ENCODE measurements at places on chromosomes 16 and 17.
A peak's percentile ranks its signal among the peaks of the same experiment; 100 is the strongest.

GRCh38 chr16:75578212-75578611, 12.0 kb downstream of the GABARAPL2 start:
- no peak for DNase-seq

- DNase-seq: no peak
Observed at GRCh38 chr17:17151055-17151454, 55.1 kb downstream of the PLD6 start.

DNA sequence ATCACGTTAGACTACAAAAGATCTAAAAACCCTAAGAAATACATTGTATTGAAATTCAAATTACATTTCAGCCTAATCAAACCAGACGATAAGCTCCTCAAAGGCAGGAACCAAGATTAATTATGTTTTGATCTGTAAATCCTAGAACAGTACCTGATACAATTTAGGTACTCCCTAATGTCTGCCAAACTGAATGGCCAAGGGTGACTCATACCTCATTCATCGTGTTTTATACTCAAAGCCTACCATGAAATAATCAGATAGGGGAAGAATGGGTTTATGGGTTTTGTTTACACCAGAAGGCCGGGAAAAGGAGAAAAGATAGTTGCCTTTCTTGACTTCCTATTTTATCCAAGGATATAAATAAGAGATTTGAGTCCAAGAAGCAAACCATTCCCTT, 19.3 kb downstream of the MMD start:
- no peak for DNase-seq

DNA sequence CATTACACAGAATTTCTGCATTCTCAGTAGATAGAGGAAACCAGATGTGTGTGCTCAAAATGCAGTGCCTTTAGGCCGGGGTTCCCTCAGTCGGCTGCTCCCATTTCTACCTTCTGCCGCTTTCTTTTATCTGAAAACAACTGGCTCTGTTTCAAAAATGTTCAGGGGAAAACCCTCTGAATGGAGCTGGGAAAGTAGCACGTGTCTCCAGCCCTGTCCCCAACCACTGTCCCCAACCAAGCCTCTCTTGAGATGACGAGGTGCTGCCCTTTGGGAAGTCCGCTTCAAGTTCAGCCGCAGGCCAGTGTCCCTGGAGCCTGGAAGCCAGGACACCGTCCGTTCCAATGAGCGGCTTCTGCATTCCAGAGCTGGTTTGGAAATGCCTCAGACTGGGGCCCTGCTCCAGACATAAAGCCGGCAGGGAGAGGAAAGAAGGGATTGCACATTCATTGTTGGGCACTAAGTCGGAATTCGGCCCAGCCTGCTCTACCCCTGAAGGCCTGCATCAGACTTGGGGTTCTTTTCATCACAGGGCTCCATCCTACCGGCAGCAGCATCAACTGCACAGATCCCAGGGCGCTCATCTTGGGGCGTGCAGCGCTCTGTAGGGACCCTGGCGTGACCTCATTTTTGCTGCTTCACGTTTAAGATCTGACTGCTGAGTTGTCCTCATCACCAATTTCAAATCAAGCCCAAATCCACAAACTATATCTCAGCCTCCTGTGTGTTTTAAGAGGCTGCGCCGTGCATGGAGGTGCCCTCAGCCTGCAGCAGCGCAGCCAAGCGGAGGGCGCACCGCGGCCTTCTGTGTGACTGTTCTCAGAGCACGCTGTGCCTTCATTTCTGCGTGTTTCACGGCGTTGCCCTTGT, 111.3 kb downstream of the BANP start:
- DNase-seq: no peak

GRCh38 chr16:49094471-49094870, 187.2 kb downstream of the CBLN1 start:
- no peak for DNase-seq

DNA sequence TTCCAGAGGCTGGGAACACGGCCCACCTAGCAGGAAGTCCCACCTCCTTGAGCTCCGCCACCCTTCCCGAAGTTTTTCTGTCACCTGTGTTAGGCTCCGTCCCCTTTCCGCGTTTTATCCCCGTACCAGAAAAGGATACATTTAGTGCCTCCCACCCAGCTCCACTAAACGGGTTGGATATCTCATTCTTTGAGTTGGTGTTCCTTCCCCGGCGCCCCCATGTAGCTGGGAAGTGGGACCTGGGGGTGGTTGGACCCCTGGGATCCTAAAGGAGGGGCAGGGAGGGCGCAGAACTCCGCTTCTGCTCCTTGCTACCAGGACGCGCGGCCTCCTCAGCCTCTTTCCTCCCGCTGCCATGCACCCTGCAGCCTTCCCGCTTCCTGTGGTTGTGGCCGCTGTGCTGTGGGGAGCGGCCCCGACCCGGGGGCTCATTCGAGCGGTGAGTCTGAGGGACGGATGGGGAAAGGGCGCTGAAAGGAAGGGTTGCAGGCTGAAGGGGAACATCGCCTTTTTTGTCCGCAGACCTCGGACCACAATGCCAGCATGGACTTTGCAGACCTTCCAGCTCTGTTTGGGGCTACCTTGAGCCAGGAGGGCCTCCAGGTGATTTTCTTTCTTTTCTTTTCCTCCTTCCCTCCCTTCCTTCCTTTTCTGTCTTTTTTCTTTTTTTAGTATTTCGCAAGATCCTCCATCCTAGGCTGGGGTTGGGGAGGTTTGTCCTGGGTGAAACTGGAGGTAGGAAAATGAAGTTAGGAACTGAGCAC, 669 bp downstream of the RNF167 start:
- DNase-seq: peak; percentile 81

GRCh38 chr17:53891726-53892125, 69.0 kb downstream of the KIF2B start:
- no peak for DNase-seq

GRCh38 chr16:68749432-68749831, 12.3 kb downstream of the CDH1 start:
- no peak for DNase-seq

- DNase-seq: no peak
Observed at GRCh38 chr16:17313085-17313611, 157.6 kb downstream of the XYLT1 start.

DNA sequence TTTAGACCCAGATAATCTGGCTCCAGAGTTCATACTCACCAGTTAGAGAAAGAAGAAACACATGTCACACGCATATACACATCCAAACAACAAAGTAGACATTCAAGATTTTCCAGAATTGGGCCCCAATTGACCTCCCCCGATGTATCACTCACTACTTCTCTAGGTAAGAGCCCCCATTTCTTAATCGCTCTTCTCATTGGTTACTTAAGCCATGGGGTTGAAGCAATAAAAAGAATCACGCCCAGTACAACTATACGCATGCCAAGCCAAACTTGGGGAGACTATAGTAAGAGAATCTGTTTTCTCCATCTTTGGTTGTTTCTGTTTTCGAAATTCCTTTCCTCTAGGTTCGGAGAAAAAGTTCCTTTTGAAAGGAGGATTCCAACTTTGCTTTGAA, 565 bp downstream of the DDX52 start:
- no peak for DNase-seq

- no peak for DNase-seq
Observed at GRCh38 chr17:67435122-67435521, 58.0 kb downstream of the PITPNC1 start.

DNA sequence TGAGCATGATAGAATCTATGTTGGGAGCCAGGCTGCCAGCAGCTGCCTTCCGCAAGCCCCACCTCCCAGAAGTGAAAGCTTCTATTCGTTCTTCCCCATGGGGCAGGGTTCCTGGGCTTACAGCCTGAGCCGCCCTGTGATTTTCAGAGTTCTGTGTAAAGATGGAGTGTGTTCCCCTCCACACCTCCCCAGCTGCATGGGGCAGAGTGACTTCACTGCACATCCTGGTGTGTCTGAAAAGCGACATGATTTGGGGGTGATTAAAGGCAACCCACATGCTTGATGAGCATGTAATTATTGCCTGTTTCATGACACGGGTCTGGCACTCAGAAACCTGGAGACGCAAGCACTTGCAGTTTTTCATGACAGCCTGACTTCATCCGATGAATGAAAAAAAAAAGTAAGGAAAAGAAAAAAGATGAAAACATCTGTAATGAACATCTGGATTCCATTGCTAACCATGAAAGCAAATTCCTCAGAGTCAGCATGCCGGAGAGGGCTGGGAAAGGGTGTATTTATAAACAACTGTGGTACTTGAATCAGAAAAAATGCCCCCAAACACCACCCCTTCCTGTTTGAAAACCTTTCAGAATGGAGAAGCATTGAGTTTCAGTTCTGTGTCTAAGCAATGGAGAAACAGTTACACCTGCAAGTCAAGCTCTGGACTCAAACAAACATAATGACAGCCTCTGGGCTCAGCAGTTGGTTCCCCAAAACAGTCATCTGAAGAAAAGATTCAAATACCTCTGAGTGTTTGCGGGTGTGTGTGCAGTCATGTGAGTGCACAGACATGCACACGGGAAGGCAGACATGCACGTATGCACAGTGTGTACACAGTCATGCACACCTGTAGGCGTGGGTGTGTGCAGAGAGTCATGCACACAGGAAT, 266.0 kb downstream of the ENGASE start:
- no peak for DNase-seq

GRCh38 chr16:31483081-31483480, at the start of gene SLC5A2:
Gene SLC5A2, plus strand, starts transcription at chr16:31483123. Its CDS starts 14 bp downstream, at chr16:31483137.
- no peak for DNase-seq

GRCh38 chr17:70636517-70637133, 467.3 kb downstream of the KCNJ2 start:
- no peak for DNase-seq

DNA sequence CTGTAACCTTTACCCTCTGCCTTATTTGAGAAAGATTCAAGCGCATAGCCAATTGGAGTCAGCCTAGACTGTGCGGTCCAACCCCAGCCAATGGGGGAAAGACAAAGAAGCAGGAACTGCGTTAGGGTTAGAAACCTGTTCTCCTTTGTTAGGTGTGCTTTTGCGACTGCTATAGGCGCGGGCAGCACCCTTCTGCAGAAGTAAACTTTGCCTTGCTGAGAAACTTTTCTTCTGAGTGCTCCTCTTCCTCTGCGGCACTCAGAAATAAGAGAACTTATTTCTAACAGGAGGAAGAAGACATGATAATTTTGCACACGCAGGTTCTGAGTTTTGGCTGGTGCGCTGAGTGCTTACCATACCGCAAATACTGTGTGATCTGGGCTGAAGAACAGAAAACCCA, 9.0 kb downstream of the TXNL4B start:
- DNase-seq: no peak

- DNase-seq: no peak
Observed at GRCh38 chr17:44159519-44160210, 10.8 kb upstream of the ASB16 start.

GRCh38 chr16:70715055-70715858, 29.4 kb upstream of the MTSS2 start:
- DNase-seq: no peak

- no peak for DNase-seq
Observed at GRCh38 chr17:8948462-8948861, 17.0 kb downstream of the PIK3R5 start.

DNA sequence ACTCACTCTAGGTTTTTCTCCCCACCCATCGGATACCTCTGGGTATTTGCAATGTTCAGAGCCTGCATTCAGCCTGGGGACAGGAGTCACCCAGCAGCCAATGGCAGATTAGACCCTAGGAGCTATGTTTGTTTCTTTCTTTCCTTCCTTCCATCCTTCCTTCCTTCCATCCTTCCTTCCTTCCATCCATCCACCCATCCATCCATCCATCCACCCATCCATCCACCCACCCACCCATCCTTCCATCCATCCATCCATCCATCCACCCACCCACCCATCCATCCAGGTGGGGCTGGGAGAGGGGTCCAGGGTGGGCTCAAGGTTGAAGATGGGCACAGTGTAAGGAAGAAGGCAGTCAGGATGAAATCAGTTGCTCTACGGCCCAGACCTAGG, 39.9 kb downstream of the TIMM22 start:
- DNase-seq: no peak

DNA sequence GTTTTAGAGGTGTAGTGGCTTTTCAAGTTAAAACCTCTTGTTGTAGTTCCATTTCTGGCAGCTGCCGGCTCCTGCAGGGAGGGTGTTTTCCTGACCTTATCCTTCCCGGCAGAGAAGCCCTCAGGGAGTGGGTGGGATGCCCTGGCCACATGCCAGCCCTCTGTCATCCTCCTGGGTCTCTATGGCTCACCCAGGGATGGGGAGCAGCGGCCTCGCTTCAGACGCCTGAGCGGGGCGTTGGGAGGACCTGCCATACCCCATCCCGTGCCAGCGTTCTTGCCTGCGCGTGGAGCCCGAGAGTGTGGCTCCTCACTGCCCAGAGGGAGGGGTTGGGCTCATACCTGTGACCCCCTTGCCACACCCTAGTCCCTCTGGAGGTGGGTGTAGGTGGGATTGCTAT, 11.9 kb downstream of the KCNJ12 start:
- no peak for DNase-seq

- DNase-seq: no peak
Observed at GRCh38 chr17:81577278-81578000, 25.3 kb upstream of the FAAP100 start.

- no peak for DNase-seq
Observed at GRCh38 chr16:81885976-81886586, 107.0 kb downstream of the PLCG2 start.

- DNase-seq: no peak
Observed at GRCh38 chr16:53817812-53818550, 114.0 kb downstream of the FTO start.

DNA sequence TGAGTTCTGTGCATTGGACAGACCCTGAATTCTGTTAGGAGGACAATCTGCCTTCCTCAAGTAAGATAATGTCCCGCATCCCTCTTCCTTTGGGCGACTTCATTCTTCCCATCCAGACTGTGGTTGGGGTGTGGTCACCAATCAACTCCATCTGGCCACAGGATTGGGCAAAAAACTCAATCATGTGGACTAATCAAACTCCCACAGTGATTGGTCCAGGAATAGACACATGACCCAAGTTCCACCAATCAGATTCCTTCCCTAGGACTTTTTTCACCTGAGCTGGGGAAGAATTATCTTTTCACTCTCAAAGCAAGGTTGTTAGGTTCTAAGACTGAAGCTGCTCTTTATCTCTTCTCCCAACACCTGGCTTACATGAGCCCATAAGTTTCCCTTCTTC, 13.2 kb upstream of the NKD1 start:
- no peak for DNase-seq

GRCh38 chr16:47986031-47986430, 169.8 kb downstream of the ABCC12 start:
- no peak for DNase-seq

- no peak for DNase-seq
Observed at GRCh38 chr17:77829843-77830799, 128.4 kb upstream of the TNRC6C start.

DNA sequence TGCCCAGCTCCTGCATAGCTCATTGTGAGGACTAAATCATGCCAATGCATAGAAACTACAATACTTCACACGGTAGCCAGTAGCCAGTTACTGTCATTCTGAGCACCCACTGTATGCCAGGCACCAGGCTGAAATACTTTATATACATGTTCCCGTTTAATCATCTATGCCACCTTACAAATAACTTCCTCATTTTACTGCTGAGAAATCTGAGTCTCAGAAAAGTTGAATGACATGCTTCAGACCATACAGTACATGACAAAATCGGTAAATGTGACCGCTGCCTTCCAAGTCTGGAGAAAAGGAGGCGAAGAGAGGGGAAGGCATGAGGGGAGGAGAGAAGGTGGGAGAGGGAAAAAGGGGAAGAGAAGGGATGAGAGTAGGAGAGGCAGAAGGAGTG, 9.2 kb upstream of the TLCD3B start:
- no peak for DNase-seq
